Activated naive CD4-positive, alpha-beta T cell (primary cell): ENCODE measurements at places on chromosomes 16 and 17.

GRCh38 chr17:22512506-22512905 is 820.2 kb downstream of the KCNJ18 start:
- no peak for DNase-seq

DNA sequence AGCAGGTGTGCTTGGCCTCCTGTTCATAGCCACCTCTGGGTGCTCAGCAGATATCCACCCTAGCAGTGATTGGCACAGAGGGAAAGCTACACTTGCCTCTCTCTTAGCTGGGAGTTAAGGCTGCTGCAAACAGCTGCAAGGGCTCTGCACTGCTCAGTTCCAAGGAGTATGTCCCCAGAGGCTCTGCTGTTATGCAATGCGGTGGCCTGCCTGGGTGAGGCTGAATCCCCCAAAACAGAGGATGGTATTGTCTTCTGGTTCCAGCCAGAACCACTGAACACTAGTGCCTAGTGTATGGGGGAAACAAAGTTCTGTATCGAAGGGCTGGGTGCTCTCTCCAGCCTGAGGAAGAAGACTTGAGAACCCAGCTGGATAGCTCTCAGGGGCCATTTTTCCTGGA is 16.8 kb downstream of the TMEM94 start:
- DNase-seq = no peak

GRCh38 chr16:543301-544164 is 16.0 kb downstream of the CAPN15 start:
- no peak for DNase-seq

DNA sequence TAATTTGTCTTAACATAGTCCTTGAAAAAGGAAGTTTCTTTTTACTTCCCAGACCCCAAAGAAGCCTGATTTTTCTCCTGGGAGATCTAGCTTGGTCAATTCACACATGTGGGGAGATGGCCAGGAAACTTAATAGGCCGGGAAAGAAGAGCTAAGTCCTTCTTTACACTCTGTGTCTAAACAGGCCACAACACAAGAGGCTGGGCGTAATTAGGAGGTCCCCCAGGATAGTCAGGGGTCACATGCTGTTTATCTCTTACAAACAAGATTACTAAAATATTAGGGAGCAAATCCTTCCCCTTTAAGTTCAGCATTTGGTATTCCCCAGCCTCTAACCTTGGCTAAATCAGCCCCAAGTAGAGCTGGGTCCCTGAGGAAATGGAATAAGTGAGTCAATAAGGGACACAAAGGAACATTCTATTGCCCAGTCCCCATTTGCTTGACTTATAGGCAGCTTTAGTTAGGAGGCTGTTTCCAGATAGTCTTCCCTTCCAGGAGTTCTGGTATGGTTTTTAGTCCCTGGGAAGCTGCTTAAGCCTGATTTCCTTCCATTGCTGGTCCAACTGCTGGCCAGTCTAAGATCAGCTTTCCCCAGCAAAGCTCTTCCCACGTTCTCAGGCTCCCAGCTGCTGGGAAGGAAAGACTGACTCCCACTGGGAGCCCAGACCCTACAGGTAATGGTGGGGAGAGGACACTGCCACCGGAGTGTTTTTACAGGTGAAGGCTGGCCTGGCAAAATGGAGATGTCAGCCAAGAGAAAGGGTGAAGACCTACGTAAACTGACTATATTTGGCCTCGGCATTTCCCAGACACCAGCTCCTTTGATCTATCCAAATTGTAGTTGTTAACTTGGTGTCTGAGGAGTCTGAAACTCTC is 14.1 kb upstream of the HOXB9 start:
- no peak for DNase-seq

DNA sequence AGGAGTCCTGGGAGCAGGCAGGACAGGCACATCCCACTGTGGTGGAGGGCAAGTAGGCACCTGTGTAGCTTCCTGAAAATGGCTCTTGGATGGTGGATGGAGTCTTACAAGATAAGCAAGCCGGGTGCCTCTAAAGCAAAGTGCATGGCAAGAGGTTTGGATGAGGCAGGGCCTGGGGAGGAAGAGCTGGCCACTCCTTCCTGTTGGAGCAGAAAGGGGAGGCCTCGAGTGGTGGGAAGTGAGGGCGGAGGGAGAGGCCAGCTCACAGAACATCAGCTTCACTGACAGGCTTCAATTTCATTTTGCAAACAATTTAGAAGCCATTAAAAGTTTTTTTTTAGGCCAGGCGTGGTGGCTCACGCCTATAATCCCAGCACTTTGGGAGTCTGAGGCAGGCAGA is 31.0 kb downstream of the CD300A start:
- DNase-seq = no peak

- no peak for DNase-seq
Observed at GRCh38 chr17:31564291-31564690, 172.8 kb downstream of the RAB11FIP4 start.

DNA sequence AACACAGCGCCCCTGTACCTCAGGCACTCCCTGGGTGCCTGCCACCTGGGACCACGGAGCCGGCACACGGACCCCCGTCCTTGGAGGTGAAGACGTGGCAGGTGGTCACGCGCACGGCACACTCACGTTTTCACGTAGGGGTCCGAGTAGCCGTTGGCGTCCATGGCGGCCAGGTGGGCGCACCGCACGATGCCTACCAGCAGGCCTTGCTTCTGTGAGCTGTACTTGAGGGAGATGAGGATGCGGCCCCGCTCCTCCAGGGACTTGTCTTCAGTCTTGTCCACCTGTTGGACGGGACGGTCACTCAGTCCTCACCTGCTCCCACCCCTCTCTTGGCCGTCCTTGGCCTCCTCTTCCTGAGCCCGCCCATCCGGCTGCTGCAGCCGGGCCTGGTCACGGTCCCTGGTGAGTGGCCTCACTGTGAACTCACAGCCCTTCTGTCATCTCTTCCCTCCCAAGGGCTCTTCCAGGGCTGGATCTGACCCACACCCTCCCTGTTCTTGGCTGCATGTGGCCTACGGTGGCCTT is 18.8 kb downstream of the SCGB1C2 start:
- no peak for DNase-seq

DNA sequence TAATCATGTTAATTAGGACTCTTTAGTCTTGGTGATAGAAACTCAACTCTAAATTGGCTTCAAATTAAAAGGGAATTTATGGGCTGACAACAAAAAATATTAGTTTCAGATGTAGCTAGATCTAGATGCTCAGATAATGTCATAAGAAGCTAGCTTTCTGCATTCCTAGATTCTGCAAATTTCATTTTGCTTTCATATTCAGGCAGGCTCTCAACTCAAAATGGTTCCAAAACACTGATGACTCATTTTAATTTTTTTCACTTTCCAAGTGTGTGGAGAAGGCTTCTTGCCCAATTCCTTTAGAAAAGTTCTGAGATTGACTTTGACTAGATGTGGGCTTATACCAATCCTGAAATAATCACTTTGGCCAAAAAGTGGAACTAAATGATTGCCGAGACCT is 236.7 kb upstream of the GOT2 start:
- no peak for DNase-seq

- no peak for DNase-seq
Observed at GRCh38 chr17:9211133-9211765, 189.9 kb downstream of the NTN1 start.
